ENCODE measurements at places on chromosomes 12 and 14. TPM values are rescaled to one million over a fixed set of nuclear protein-coding genes. Genes with fewer than 3 reads are reported as not detected.

The TOMM20L gene
- not detected for total RNA-seq

The WASHC3 gene
- total RNA-seq: 36.6 TPM

The FOXG1 gene
- total RNA-seq: 0.12 TPM

The KCNK10 gene
- total RNA-seq: not detected

The RERGL gene
- not detected for total RNA-seq

The TMED8 gene
- 22.4 TPM for total RNA-seq

The JPH4 gene
- total RNA-seq: 17.3 TPM

The KLRC4 gene
- 4.4 TPM for total RNA-seq

The SLC10A1 gene
- not detected for total RNA-seq

The GALNT4 gene
- 14.8 TPM for total RNA-seq
